Mucosa of gallbladder (tissue), 1 donor: ENCODE measurements at places on chromosomes 16 and 17. TPM values are rescaled to one million over a fixed set of nuclear protein-coding genes. Genes with fewer than 3 reads are reported as not detected.

- DNase-seq = no peak
These were observed 1.3 kb downstream of the C17orf67 start for GRCh38 chr17:56832446-56832845.

The KRTAP4-3 gene
- total RNA-seq = not detected

The WNT9B gene
- total RNA-seq = 0.14 TPM

The ITPRIPL2 gene
- total RNA-seq = 37.5 TPM

DNA sequence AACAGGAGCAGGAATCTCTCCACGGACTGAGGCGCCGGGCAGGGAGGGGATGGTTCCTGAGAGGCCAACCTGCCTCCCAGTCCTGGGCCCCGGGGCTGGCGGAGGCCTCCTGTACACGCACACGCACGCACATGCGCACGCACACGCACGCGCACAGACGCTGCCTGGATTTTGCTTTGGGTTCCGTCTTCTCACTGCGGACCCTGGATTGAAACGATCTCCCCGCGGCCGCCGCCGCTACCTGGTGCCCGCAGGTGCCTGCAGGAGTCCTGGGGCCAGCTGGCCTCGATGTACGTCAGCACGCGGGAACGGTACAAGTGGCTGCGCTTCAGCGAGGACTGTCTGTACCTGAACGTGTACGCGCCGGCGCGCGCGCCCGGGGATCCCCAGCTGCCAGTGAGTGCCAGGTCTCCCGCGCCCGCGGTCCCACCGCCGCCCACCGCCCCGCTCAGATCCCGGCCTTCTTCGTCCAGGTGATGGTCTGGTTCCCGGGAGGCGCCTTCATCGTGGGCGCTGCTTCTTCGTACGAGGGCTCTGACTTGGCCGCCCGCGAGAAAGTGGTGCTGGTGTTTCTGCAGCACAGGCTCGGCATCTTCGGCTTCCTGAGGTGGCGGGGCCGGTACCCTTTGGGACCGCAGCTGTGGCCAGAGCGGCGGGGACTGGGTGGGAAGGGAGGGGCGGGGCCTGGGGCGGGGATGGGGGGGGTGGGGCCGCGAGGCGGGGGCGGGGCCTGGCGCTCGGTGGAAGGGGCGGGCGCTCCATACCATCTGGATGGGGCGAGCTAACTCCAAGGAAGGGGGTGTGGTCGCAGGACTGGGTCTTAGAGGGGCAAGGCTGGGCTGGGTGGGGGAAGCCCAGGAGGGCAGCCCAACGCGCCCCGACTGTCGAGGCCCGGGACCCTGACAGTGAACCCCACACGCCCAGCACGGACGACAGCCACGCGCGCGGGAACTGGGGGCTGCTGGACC is 12.3 kb downstream of the CES4A start:
- DNase-seq = peak; percentile 41

- no peak for DNase-seq
These were observed 20.3 kb upstream of the FASN start for GRCh38 chr17:82118168-82118814.

DNA sequence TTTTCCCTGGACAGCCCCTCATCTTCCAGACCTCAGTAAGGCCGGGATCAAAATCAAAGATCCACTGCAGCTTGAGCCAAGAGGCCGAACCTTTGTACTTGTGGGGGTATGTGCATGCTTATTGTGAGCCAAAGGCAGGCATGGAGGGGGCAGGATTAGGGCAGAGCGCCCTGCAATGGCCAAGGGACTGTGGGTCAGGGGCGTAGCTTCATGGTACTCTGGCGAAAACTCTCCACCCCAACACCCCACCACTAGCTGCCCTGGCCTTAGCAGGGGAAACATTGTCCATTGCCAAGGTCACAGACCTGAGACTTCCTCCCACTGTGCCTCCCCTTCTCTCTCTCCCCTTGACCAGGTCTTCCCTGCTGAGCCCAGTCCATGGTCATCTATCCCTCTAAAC is 90.1 kb downstream of the TMEM132E start:
- no peak for DNase-seq

The TBC1D3C gene
- not detected for total RNA-seq

DNA sequence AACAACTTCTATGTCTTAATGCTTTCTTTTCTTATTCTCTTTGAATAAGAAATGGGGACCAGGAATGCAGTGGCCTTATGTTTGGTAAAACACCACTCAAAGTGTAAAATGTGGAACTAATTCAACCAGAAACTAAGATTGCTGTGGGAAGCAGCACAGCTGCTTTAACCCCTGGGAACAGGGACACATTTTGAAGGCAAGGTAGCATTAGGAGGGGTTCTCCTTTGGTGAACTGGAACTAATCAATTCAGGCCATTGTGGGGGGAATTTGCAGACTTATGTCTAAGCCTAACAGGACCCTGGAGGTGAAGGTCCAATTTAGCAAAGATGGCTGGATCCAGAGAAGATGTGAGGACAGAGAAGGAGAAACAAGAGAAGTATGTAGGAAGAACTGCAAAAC is 256.1 kb downstream of the ZFHX3 start:
- no peak for DNase-seq

DNA sequence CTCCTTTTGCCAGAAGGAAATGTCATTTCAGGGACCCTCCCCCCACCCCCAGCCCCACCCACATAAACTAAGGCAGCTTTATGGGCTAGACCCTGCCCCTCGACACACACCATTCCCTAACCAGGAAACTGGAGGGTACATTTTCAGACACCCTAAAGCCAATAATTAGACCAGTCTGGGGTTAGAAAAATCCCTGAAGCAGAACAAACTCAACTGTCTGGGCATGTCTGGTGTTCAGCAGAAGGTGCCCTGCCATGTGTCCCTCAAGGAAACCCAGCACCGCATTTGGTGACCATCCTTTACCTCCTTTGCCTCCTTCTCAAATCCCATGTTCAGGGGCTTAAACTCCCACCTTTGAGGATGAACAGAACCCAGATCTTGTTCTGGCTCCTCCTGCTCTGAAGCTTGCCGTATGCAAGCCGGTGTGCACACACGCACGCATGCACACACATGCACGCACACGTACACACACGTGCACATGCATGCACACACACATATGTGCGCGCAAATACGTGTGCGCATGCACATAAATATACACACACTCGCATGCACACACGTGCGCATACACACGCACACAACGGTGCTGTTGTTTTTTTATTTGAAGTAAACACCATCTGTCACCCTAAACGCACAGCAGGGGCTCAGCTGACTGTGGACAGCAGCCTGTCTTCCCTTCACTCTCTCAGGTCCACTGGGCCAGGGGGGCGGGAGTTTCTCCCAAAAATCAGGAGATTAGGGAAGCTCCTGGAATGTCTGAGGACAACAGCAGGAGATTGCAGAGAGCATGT is 156.8 kb upstream of the TNRC6C start:
- no peak for DNase-seq

DNA sequence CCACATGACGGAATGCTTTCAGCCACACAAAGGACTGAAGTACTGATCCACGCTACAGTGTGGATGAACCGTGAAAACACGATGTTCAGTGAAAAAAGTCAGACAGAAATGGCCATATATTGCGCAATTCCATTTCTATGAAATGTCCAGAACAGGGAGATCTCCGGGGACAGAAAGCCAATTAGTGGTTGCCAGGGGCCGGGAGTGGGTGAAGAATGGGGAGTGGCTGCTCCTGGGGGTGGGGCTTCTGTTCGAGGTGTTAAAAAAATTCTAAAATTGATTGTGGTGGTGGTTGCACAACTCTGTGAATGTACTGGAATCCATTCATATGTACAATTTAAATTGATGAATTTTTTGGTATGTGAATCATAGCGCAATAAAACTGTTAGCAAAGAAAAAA is 154.8 kb upstream of the HSBP1 start:
- no peak for DNase-seq

DNA sequence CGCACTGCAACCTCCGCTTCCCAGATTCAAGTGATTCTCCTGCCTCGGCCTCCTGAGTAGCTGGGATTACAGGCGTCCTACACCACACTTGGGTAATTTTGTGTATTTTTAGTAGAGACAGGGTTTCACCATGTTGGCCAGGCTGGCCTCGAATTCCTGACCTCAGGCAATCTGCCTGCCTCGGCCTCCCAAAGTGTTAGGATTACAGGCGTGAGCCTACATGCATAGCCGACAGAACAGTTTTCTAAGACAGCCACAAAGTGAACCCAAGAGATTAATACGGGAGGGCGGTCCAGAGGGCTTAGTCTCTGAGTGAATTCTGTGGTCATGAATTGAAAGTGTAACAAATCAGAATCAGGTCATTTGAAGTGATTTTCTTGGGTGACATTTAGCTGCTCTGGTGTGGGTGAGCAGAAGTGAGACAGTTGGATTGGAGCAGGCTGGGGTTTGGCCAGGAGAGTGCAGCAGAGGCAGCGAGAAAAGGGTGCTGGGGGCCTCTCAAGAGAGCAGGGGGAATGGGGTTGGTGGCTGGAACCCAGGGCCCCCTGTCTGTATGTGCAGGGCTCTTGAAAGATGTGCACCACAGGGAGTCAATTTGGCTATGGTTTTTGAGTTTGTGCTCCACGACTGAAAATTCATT is 231.4 kb upstream of the WSCD1 start:
- no peak for DNase-seq

GRCh38 chr17:73722165-73722564 is 77.9 kb upstream of the SDK2 start:
- no peak for DNase-seq

GRCh38 chr17:9151091-9151490 is 129.8 kb downstream of the NTN1 start:
- no peak for DNase-seq

DNA sequence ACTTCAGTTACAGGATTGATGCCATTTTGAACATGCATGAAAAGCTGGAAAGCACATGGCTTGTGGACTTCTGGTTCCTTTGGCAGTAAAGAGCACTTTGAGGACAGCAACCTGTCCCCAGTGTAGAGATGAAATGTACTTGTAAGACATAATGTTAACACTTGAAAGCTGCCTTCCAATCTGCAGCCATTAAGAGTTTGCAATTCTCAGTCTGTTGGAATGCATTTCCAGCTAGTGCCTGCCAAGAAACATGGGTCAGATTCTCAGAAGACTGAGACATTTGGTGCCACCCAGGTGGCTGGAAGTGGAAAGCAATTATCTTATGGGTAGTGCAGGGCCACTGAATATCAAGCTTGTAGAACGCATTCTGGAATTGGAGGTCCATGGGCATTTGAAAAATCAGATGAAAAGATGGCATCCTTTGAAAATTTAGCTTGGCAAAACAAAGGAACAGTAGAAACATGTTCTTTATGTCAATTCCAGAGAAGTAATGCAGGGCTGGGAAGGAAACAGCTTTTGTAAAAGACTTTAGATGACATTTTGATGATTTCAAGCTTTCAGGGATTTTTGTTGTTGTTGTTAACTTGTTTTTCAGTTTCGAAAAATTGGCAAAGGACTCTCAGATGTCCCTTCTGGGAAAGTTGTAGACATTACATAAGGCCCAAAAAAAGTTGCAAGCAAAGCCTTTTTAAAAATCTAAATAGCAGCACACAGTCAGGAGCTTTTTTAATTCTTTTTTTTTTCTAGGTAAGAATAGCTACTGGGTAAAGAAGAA is 147.0 kb downstream of the ABCA8 start:
- no peak for DNase-seq
